CD4-positive, alpha-beta T cell treated with Interleukin-17A for 4 hours (primary cell): ENCODE measurements at places on chromosomes 3 and 15.

- no peak for DNase-seq
These were observed 342.6 kb upstream of the ICE2 start for GRCh38 chr15:60821462-60822061.

DNA sequence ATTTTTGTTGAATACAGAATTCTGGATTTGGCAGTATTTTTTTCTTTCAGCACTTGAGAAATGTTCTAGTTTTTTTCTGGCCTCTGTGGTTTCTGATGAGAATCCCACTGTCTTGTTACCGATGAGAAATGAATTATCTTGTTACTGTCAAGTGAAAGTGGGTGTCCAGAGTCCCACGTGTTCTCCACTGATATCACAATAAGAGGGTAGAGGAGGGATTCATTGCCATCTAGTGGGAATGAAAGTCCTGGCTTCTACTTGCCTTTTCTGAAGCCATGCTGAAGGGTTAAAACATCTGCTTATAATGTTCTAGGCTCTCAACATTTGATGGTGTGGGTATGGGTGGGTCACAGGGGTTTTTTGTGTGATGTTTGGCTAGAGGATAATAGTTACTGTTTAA, 66.1 kb downstream of the SEC22A start:
- DNase-seq, result no peak

GRCh38 chr3:41267975-41268640, 68.8 kb downstream of the CTNNB1 start:
- DNase-seq, result no peak

DNA sequence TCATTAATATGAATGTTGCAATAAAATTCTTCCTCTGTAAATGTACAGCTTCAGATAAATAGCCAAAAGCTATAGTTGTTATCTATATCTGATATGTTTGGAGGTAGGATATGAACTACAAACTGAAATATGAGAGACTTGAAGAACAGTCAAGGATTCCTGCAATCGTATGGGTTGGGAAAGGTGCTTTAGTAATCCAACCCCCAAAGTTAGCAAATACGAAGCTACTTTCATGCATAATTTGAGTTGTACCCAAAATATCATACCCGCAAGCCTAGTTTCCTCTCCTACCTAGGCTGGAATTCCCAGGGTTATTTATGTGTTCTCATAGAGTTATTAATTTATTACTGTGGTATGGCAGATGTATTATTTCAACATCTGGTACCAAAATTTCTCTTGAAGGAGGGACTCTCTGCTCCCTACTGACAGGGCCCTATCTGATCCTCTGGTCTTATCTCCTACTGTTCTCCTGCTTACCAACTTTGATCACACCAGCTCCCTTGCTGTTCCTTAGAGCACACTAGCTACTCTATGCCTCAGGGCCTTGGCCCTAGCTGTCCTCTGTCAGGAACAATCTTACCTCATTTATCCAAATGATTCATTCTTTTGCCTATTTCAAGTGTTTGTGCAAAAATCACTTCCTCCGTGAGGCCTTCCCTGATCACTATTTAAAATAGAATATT, 140.4 kb upstream of the CCDC54 start:
- no peak for DNase-seq

DNA sequence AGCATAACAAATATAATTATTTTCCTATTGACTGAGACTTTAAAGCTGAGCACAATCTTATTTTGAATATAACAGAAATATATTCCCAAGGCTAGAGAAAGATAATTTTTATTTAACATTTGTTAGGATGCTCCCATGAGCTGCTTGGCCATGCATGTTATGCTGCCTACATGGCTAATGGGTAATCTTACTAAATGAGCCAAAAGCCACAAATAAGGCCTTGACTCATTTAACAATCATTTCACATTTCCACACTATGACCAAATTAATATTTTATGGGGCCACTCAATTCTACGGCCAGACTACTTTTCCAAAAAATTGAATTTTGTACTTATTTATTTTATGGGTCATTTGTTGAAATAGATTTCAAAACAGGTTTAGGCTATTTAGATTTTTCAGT, 141.7 kb downstream of the MEIS2 start:
- DNase-seq, result no peak
